ENCODE measurements at places on chromosomes 12 and 14.

GRCh38 chr12:27931390-27931789 is 41.1 kb downstream of the PTHLH start:
- DNase-seq, result no peak

DNA sequence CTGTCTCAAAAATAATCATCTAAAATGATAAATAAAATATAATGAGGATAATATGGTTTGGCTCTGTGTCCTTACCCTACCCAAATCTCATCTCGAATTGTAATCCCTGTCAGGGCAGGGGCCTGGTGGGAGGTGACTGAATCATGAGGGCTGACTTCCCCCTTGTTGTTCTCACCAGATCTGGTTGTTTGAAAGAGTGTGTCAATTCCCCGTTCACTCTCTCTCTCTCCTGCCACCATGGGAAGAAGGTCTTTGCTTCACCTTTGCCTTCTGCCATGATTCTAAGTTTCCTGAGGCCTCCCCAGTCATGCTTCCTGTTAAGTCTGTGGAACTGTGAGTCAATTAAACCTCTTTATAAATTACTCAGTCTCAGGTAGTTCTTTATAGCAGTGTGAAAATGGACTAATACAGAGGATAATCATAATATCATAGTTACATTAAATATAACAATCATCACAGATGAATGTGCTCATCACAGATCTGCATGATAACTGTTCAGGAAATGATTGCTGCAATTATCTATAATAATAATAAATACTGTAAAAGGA is 12.6 kb downstream of the EFCAB11 start:
- no peak for DNase-seq

GRCh38 chr14:91294153-91294552 is 49.6 kb upstream of the GPR68 start:
- no peak for DNase-seq

GRCh38 chr14:55241673-55242072 is 29.5 kb upstream of the FBXO34 start:
- no peak for DNase-seq

DNA sequence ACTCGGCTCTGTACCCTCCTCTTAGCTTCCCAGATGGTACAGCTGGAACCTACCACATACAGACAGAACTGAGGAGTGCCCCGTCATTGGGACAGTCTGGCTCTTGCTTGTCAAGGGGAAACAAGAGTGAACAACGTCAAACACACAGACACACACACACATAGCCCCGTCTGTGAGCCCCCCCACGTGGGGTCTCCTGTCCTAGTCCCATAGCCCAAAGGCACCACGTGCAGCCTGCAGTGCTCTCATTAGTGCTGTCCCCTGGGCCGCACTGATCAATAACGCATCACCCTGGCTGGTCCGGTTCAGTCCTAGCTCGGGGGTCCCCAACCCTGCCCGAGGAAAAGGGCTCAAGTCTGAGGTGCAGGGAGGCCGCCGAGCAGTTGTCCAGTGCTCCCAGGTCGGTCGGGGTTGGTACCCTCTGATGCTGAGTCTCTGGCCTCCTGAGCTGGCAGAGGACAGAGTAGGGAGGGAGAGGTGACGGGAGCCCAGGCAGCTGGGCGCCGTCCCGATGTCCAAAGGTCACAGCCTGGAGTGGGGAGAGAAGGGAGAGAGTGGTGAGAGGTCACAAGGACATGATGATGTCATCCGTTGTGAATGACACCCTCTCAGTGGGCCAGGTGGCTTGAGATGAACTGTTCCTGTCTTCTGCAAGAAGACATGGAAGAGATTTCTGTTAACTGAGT is 105.4 kb upstream of the NOS1 start:
- no peak for DNase-seq

- no peak for DNase-seq
Observed at GRCh38 chr14:76729258-76729657, 32.0 kb upstream of the VASH1 start.

DNA sequence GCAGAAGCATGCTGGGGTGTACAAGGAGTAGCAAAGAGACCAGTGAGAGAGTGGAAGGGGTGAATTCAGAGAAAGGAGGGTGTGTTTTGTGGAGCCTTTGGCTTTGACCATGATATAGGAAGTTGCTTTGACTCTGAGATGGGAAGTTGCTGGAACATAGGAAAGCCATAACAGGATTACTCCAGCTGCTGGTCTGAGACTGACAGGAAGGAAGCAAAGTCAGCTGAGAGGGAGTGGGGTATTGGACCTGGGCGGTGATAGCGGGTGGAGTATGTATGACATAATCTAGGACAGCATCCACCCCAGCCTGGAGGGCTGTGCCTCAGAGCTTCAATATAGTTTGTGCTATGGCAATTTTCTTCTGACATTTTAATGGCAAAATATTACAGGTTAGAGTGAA is 324.4 kb downstream of the PDZRN4 start:
- no peak for DNase-seq

- no peak for DNase-seq
Observed at GRCh38 chr12:116368196-116369194, 91.0 kb upstream of the MED13L start.

GRCh38 chr12:52005903-52006703 is 643 bp upstream of the TAMALIN start:
- no peak for DNase-seq

DNA sequence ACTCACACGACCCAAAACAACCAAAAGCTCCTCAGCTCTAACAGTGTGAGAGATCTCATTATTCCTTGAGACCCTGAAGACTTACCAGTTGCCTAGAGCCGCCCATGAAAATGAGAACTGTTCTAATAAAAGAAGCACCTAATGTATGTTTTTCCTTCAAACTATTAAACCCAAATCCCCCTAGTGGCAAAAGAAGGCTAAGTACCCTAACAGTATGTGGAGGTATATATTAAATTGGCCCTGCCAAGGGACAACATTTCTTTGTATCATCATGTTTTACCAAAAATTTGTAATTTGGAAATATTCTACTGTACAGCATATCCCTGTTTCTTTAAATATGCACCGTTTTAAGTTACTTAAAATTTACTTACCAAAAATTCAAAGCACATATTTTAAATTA is 38.0 kb upstream of the PPFIA2 start:
- peak; percentile 3 for DNase-seq

GRCh38 chr12:90939382-90939781 is 15.6 kb downstream of the CCER1 start:
- peak; percentile 24 for DNase-seq

- no peak for DNase-seq
Observed at GRCh38 chr12:57751432-57751787, 700 bp downstream of the CDK4 start.

DNA sequence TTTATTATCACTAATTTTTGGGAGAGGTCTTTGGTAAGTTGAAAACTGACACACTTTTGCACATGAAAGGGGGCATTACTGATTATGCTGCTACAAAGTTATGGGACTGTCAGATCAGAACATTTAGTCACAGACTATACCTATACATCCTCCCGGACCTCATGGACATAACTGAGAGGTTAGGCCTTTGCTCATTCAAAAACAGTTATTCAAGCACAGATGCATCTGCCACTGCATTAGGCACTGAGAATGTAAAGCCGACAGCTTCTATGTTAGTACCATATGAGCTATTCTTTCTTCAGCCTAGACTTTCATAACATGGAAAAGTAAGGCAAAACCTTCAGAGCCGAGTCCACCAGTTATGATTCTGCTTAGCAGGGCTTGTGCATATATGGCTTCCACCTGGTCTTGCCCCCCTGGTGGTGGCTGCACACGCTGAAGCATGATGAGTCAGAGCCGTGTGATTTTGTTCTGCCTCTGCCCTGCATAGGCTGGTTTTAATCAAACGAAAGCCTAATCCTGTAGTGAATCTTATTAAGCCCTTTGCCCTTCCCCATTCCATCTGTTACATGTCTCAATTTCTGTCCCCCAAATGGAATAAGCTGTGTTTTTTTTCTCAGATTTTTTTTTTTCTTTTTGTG is 21.8 kb upstream of the RNU6-8 start:
- DNase-seq, result peak; percentile 79

DNA sequence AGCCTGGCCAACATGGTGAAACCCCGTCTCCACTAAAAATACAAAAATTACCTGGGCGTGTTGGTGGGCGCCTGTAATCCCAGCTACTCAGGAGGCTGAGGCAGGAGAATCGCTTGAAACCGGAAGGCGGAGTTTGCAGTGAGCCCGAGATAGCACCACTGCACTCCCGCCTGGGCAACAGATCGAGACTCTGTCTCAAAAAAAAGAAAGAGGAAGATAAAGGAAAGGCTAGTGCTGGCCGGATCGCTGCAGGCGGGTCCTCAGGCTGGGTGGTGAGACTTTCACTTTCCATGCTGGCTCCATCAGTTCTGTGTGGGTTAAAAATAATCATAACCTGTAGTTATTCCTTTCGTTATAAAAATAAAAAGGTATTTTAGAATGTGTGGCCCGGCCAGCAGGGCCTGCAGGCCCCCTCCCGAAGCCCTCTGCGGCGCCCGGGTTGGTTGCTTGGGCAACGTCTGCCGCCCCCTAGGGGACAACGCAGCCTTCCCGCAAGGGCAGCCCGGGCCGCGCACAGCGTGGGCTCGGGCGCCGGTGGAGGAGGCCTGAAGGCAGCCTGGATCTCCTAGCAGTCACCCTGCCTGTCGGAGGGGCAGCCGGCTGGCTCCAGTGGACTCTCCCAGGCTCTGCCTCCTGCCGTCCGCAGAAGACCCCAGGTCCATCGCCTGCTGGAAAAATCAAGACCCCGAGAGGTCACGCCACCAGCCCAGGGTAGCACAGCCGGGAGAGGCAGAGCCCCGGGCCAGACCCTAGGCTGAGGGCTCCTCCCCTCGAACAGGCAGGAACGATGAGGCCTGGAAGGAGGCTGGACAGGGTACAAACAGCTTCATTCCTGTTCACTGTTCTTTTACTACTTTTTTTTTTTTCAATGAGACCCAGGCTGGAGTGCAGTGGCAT is 5.0 kb upstream of the SLC25A47 start:
- peak; percentile 55 for DNase-seq

GRCh38 chr12:81759190-81760051 is at the start of gene PPFIA2:
PPFIA2 (minus strand) TSS chr12:81759350.
- DNase-seq, result peak; percentile 22

- DNase-seq, result no peak
Observed at GRCh38 chr12:46560874-46561273, 188.3 kb upstream of the SLC38A2 start.

- DNase-seq, result no peak
Observed at GRCh38 chr12:5624486-5625272, 192.8 kb downstream of the NTF3 start.

GRCh38 chr12:51973560-51973959 is 22.1 kb downstream of the ACVR1B start:
- DNase-seq, result peak; percentile 38

DNA sequence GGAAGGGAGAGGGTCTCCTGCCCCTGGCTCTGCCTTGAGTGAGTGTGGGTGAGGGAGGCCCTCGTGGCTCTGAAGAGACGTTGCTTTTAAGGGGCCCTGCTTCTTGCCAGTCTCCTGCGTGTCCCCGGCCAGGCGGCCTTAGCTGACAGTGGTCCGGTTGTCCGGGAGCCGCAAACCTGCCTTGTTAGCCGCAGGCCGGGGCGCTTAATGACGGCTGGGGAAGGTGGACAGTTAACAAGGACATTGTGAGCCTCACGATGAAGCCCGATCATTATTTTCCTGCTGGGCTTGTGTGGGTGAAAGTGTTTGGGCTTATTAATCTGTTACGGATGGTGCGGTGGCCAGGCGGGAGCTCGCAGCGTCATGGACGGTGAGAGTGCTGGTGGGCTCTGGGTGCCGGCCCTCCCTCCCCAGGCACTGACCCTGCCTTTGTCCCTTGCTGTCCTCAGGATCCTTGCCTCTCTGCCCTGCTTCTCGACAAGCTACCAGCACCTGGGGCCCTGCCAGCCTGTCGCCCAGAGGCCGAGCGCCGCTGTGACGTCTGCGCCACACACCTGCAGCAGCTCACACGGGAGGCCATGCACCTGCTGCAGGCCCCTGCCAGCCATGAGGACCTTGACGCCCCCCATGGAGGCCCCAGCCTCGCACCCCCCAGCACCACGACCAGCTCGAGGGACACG is 13.3 kb downstream of the KIF26A start:
- no peak for DNase-seq

DNA sequence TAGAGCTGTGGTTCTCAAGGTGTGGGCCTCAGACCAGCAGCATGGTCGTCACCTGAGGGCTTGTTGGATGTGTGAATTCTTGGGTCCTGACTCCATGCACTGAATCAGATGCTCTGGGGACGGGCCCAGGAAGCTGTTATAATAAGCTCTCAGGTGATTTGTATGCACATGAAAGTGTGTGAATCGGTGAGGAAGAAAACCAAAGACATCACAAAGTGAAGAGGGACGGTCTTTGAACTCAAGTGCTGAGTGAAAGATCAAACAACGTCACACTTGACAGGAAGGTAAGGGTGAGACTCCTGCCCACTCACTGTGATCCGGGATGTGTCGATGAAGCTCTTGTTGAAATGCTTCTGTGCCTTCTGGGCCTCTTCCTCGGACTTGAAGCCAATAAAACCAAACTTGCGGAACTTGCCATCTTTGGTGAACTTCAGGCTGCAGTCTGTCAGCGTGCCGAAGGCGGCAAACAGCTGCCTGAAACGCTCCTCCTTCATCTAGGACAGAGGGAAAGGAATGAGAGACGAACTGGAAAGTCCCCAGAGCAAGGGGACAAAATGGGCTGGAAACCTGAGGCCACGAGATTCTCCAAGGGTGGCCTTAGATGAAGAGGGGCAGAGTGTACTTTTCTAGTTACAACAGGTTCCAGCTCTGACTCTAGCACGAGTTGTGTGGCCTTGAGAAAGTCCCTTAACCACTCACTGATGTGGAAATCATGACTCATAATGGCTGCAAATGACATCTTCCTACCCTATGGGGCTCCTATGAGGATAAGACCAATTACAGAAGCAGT is 4.0 kb downstream of the RBM19 start:
- peak; percentile 22 for DNase-seq

GRCh38 chr12:84964048-84964447 is 51.4 kb upstream of the SLC6A15 start:
- DNase-seq, result no peak

- no peak for DNase-seq
Observed at GRCh38 chr12:54220567-54220966, 31.8 kb upstream of the SMUG1 start.

GRCh38 chr12:121717041-121717699 is 4.6 kb downstream of the TMEM120B start:
- peak; percentile 82 for DNase-seq

GRCh38 chr12:52037248-52037861 is 13.9 kb upstream of the NR4A1 start:
- peak; percentile 49 for DNase-seq

GRCh38 chr12:112362310-112362709 is 19.9 kb downstream of the HECTD4 start:
- no peak for DNase-seq

DNA sequence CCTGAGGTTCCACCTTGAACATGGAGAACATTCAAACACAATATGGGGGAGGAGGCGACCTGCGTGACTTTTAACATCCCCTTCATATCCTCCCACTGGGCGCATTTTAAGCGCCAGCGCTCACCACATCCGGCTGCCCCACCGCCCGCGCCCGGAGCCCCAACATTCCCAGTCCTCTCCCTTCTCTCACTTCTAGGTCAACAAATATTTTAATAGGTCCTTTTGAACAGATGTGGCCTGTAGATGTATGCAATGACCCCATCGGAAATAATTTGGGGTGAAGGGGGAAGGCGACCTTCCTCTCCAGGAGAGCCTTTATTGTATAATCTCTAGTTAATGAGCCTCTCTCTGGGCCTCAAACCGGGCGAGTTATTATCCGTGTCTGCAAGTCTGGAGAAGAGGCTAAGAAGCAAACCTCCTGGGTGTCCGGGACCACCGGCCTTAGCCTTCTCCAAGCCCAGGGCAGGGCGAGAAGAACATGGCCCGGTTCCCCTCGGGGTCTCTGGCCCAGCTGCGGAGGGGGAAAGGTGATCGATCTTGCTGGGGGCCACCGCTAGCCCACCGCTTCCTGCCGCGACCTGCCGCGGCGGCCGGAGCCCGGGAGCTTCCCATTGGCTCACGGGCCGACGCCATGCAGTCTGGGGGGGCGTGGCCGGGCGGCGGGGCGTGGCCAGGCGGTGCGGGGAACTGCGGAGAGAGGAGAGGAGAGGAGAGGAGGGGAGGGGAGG is 83.2 kb upstream of the HMGA2 start:
- DNase-seq, result peak; percentile 91
